Smooth muscle cell of trachea (primary cell): ENCODE measurements at places on chromosomes 1 and 21. TPM values are rescaled to one million over a fixed set of nuclear protein-coding genes. Genes with fewer than 3 reads are reported as not detected.

Gene KCNN3
- under 0.01 TPM in 2 replicates for total RNA-seq

Gene SPRR2E
- total RNA-seq, result not detected in 2 replicates

Gene RPRD2
- 7.8 and 10.2 TPM in 2 replicates for total RNA-seq

Gene FCN3
- total RNA-seq, result not detected in 2 replicates

Gene ATP5PO
- 115 and 257 TPM in 2 replicates for total RNA-seq

Gene TMEM52
- total RNA-seq, result 0.15 and 0.17 TPM in 2 replicates

Gene CNN3
- total RNA-seq, result 289 and 292 TPM in 2 replicates
